Panc1 (cell line): ENCODE measurements at places on chromosomes 5 and 9. TPM values are rescaled to one million over a fixed set of nuclear protein-coding genes. Genes with fewer than 3 reads are reported as not detected.

DNA sequence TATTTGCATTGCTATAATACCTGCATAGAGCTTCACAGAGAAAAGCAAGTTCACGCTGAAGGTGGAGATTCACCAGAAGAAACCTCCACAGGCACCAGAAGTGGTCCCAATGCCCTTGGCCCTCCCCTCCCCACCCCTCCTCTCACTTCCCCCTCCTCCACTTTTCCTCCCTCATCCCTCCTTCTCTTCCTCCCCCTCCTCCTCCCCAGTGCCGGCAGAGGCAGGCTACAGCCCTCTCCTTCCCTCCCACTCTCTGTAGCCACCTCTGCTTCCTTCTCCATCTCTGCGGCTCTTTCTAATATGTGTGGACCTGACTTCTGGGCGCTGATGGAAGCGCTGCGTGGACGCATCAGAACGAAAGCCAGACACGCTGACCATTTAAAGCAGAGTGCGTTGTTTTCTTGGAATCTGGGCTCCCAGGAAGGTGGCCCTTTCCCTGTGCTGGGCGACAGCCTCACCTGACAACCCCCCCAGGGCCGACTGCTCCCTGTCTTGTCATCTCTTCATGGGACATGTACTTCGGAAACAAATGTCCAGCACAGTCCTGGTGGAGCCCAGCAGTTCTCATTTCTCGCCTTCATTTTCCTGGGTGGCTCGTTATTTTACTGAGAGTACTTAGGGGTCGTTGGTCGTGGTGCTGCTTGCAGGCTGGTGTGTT, 29.5 kb downstream of the NDUFS6 start:
- H3K36me3 ChIP-seq = no peaks in the 10 kb centered on the region
- H3K27me3 ChIP-seq = no peaks in the 10 kb centered on the region
- H3K4me3 ChIP-seq = no peak overlapping the region
- H3K27ac ChIP-seq = no peak overlapping the region
- H3K4me1 ChIP-seq = no peaks in the 10 kb centered on the region

DNA sequence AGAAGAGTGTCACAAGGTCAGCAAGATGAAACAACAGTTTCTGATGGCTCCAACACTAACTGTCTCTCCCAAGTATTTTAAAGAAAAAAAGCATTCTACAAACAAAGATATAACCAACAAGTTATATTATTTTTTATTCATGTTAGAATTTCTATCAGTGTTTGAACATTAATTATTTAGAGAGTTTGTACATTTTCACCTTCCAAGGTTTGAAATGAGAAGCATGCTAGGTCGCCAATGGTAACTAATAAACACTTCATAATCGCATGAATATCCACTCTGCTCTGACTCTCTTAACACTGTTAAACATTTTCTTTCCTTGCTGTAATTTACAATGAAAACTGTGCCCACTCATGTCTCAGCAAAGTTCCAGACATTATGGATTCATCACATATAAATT, 73.5 kb downstream of the PTCH1 start:
- DNase-seq = no peak
- H3K4me1 ChIP-seq = no peaks in the 10 kb centered on the region
- H3K27ac ChIP-seq = no peak overlapping the region
- H3K27me3 ChIP-seq = no peaks in the 10 kb centered on the region

GRCh38 chr5:7087719-7088297, 308.1 kb upstream of the ADCY2 start:
- no peak overlapping the region for H3K4me3 ChIP-seq
- no peak overlapping the region for H3K27ac ChIP-seq
- no peaks in the 10 kb centered on the region for H3K4me1 ChIP-seq
- H3K36me3 ChIP-seq = no peaks in the 10 kb centered on the region
- no peaks in the 10 kb centered on the region for H3K27me3 ChIP-seq

DNA sequence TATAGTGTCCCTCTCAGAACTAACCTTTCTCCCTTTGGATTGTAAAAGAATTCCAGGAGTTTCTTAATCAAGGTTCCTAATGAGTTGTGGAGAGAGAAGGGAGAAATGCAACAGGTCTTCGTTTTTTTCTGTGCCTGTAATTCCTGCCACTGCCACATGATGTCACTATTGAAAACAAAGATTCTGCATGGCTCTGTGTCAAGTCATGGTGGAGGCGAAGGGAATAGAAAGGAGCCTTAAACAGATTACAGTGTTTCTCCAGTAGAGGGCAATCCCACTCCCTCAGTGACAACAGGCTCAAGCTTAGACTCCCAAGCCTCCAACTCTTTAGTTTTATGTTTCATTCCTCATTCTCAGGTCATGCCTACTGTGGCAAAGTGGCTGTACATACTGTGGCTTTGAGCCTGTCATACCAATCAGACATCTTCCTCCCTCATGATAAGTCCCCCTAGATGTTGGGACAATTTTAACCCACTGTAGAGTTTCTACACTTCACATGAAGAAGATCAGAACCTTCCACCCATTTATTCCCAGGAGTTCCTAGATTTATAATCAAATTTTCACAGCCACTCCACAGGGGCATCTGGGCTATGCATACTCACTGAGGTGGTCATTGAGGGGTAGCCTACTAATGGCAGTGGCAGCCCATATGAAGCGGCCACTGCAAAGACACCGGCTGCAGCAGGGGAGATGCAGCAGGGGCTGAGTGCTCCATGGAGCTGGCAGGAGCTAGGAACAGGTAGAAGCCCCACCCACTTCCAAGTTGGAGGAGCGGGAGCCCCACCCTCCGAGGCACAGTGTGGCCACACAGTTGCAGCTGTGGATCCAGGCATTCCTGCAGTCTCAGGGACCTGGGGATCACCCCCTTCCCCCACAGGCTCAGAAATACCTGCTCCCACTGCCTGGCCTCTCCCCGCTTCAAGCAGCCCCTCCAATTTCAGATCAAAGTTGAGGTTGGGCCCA, 97.4 kb upstream of the TRIM32 start:
- H3K4me1 ChIP-seq = no peaks in the 10 kb centered on the region
- H3K36me3 ChIP-seq = no peaks in the 10 kb centered on the region
- no peaks in the 10 kb centered on the region for H3K27me3 ChIP-seq

DNA sequence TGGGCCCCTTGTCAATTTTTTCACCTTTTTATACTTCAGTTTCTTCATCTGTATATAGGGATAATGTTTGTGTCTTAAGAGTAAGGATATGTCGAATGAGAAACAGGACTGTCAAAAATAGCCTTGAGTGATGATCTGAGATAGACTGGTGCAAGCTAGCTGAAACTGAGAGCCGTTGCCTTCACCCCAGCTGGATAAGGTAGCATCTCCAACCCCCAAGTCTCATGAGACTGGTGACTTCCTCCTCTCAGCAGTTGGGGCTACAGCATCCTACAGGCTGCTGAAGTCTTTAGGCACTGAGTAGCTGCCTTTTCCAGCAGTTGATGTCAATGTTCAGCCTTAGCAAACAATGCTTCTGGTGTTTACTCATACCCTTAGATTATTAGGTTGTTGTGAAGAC, 330.2 kb downstream of the OSTF1 start:
- H3K4me1 ChIP-seq = no peaks in the 10 kb centered on the region
- no peak for DNase-seq
- H3K27me3 ChIP-seq = no peaks in the 10 kb centered on the region
- H3K27ac ChIP-seq = no peak overlapping the region
- H3K4me3 ChIP-seq = no peak overlapping the region

GRCh38 chr5:140988100-140988499, 21.8 kb downstream of the PCDHAC2 start:
- DNase-seq = no peak
- H3K4me3 ChIP-seq = no peak overlapping the region
- H3K36me3 ChIP-seq = no peaks in the 10 kb centered on the region; the same call in 1 of the 2 replicates
- H3K27ac ChIP-seq = no peak overlapping the region
- no peaks in the 10 kb centered on the region for H3K4me1 ChIP-seq
- H3K27me3 ChIP-seq = no peaks in the 10 kb centered on the region

DNA sequence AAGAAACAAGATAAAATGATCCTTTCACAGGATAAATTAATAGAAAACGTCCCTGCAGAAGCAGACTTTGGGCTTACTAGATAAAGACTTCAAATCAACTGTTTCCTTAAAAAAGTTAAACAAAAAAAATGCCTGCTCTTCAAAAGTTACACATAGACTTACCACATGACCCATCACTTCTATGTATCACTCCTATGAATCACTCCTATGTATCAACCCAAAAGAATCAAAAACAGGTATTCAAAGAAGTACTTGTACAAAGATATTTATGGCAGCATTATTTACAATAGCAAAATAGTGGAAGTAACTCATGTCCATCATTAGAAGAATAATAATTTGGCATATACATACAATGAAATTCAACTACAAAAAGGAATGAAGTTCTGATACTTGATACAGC, 56.3 kb upstream of the PRDM9 start:
- no peaks in the 10 kb centered on the region for H3K27me3 ChIP-seq
- no peaks in the 10 kb centered on the region for H3K4me1 ChIP-seq
- no peak for DNase-seq
- H3K4me3 ChIP-seq = no peak overlapping the region

GRCh38 chr5:169545762-169546161, 37.8 kb upstream of the SPDL1 start:
- H3K36me3 ChIP-seq = no peaks in the 10 kb centered on the region
- H3K4me1 ChIP-seq = no peaks in the 10 kb centered on the region; the same call in 1 of the 2 replicates
- no peaks in the 10 kb centered on the region for H3K27me3 ChIP-seq
- no peak overlapping the region; the same call in 1 of the 2 replicates for H3K27ac ChIP-seq
- H3K4me3 ChIP-seq = no peak overlapping the region

DNA sequence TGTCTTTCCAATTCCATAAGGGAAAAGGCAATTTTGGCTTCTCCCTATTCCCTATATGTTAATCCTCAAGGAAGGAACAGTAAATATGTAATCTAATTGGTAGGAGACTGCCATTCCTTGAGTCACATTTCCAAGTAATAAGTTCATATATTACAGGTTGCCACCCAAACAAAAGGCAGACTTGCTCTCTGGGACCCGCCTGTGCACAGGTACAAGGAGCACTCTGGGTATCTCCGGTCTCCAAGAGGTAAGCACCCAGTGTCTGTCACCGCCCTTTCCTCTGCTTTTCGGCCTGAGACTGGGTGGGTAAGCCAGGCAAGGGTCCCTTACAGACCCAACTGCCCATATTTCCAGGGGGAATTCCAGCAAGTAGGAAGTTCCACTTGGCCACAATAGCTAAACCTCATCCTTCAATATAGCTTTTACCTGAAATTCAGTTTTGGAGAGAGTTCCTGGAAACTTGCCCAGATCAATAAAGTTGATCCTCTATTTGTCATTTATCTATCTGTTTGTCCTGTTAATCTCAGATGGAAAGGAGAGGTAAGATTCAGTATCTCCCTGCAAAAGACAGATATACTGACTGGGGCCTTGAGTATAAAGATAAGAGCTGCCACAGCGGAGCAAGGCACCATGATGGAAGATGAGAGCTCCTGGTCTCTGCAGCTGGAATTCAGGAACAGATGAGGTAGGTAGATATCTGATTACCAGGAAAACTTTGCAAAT, 81.8 kb downstream of the SUSD1 start:
- H3K27me3 ChIP-seq = no peaks in the 10 kb centered on the region
- no peaks in the 10 kb centered on the region; the same call in 1 of the 2 replicates for H3K4me1 ChIP-seq
- no peak overlapping the region for H3K27ac ChIP-seq
- no peaks in the 10 kb centered on the region for H3K36me3 ChIP-seq
- no peak for DNase-seq

Gene FABP6
- 0.31 TPM for total RNA-seq

Gene IL5
- not detected for total RNA-seq

DNA sequence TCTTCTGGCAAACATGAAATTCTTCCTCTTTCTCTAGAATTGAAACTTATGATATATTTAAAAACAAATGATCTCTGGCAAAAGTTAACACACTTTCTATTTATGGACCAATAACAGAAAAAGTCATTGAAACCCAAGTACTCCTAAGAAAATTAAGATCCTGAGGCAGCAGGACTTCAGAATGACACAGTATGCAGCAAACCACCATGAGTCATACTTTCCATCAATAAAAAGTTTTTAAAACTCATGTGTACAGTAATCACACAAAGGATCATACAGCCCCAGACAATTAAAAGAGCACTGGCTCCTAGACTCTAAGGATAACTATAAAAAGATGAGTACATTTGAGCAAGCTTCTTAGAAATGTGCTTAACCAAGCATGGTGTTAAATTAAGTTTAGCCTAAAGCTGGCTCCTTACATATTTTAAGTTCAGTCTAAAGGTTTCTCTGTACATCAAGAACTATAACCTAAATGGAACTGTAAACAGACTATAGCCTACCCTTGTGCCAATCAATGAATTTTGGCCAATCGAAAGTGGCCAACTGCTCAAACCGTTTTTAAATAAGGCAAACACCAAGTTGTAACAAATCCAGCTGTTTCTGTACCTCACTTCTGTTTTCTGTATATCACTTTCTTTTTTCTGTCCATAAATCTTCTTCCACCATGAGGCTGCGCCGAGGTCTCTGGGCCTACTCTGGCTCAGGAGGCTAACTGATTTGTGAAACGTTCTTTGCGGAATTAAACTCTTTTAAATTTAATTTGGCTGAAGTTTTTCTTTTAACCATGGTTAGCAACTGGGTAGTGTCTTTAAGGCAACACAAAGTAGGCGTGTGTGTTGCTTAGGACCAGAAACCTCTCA, 232.1 kb upstream of the PIK3R1 start:
- H3K27ac ChIP-seq = no peak overlapping the region
- H3K4me1 ChIP-seq = no peaks in the 10 kb centered on the region
- H3K36me3 ChIP-seq = no peaks in the 10 kb centered on the region
- no peaks in the 10 kb centered on the region for H3K27me3 ChIP-seq
- no peak overlapping the region for H3K4me3 ChIP-seq

DNA sequence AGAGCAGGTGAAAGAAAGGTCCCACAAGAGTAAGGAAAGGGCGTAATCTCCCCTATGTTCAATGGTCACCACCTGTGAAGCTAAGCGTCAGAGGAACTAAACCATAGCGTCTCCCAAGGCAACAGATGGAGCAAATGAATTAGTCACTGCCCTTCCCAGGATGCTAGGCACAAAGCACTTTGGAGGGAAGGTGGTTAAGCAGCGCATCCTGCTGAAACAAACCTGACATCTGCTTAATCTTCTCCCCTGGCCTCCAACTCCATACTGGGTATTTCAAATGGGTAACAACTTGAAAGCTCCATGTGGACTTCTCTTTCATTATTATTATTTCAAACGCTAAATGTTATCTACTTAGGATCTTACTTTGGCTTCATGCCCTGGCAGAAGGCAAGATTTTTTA, 227.3 kb downstream of the MLLT3 start:
- DNase-seq = no peak
- H3K4me1 ChIP-seq = no peaks in the 10 kb centered on the region
- no peak overlapping the region for H3K27ac ChIP-seq
- no peaks in the 10 kb centered on the region for H3K27me3 ChIP-seq
- H3K36me3 ChIP-seq = no peaks in the 10 kb centered on the region

DNA sequence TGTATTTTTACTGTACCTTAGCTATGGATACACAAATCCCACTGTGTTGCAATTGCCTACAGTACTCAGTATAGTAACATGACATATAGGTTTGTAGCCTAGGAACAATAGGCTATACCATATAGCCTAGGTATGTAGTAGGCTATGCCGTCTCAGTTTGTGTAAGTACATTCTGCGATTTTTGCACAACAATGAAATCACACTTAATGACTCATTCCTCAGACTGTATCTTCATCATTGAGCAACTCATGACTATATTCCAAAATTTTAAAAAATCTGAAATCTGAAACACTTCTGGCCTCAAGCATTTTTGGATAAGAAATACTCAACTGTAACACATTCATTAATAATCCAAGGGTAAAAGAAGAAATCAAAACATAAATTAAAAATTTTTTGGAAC, 666.8 kb upstream of the GRAMD2B start:
- H3K4me1 ChIP-seq = no peaks in the 10 kb centered on the region
- H3K36me3 ChIP-seq = no peaks in the 10 kb centered on the region
- H3K27me3 ChIP-seq = no peaks in the 10 kb centered on the region
- no peak overlapping the region for H3K27ac ChIP-seq
- no peak overlapping the region for H3K4me3 ChIP-seq

- no peak for DNase-seq
- H3K27me3 ChIP-seq = no peaks in the 10 kb centered on the region
- no peaks in the 10 kb centered on the region for H3K36me3 ChIP-seq
- no peak overlapping the region for H3K27ac ChIP-seq
- H3K4me3 ChIP-seq = no peak overlapping the region
Observed at GRCh38 chr5:127802477-127802865, 99.3 kb downstream of the CCDC192 start.
